ENCODE measurements at places on chromosomes 3 and 15.

GRCh38 chr15:84840741-84841429, 23.7 kb downstream of the ALPK3 start:
- peak; percentile 44 for DNase-seq

DNA sequence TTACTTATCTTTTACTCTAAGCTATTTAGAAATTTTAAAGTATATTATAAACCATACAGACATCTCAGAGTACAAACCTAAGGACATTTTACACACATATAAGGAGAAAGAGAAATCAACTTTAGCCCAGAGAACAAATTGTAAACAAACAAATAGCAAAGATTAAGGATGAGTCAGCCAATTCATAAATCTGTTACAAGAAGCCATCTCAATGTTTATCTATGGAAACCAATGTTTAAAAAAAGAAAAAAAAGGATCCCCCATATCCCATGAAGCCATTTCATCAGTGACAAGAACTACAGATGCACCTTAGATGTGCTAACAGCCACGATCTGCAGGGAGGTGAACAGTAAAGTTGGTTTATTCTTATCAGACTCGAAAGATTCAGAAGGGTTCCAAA, 437.1 kb downstream of the SHQ1 start:
- DNase-seq: no peak

DNA sequence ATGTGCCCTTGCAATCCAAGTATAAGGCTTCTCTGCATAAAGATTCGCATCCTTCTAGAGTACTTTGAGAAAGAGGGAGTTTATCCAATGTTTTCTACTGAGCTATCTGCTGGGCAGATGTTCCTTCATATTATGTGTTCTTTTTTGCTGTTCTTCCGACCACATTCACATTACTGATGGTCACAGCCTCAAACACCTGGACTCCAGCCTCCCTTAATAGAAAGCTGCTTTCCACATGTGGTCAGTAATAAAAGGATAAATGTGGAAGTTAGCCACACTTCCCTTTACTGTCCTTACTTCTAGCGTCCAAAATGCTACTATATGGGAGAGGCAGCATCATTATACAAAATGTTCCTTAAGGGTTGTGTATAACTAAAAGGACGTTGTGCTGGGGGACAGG, 116.9 kb downstream of the CD47 start:
- DNase-seq: no peak

DNA sequence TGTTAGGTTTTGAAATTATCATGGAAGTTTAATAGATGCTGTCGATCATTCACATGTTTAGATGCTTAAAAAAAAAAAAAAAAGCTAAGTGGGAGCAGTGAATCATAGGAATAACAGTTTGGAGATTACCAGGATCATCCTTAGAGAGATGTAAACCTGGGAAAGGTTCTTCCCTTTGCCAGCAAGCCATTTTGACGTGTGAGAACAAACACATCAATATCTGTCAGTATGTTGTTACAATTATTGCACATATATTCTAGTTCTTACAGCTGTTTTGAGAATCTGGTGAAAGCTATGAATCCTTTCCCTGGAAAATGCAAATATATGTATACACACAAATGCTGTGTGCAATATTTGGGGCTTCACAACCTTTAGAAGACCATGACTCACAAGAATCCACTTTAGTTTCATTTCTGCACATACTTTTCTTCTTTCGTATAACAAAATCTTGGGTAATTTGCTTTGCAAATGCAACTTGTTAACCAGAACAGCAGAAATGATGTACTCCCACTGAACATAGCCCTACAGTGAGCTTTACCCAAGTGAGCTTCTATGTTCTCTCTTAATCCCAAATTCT, 12.0 kb downstream of the NFKBIZ start:
- DNase-seq: no peak

DNA sequence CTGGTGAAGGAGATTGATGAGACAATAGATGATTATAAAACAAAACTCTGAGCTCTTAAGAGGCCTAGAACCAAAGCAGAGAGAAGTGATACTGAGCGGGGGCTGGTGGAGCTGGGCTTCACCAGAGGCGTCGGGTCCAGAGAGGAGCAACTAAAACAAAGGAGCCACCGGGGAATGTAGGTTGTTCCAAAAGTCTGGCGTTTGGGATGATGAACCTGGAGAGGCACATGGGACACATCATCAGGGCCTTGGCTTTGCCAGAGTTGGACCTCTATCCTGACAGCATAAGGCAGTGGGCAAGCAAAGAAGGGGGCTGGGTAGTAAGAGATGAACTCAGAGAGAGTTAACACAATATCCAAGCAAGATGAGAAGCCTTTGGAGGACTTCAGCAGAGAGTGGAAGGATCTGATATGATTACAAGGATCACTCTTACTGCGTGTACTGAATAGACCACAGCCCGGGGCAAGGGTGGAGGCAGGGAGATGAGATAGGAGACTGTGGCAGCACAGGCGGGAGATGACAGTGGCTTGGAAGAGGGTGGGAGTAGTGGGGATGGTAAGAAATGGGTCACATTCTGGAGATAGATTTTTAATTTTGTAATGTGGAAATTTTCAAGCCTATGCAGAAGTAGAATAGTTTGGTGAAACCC, 36.0 kb upstream of the RASA2 start:
- DNase-seq: no peak

DNA sequence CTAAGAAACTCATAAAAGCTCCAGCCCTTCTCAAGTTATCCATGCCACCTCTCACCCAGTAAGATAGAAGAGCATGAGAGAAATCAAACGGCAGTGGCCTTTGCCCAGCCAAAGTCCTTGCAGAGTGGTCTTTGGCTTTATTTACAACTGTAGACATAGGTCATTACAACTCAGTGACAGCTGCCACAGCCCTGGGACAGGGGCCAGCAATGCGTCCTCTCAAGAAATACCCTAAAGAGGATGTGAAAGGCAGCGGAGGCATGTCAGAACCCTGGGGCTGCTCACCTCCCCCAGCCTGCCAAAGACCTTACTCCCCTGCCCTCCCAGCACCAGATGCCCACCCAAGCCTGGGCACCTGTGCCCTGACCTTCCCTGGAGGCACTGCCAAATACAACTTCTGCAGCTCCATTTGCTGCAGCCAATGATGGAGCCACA, 6.3 kb downstream of the ACAA1 start:
- no peak for DNase-seq

- DNase-seq: no peak
These were observed 29.8 kb upstream of the PLSCR1 start for GRCh38 chr3:146574173-146574572.

- peak; percentile 58 for DNase-seq
These were observed 1264.3 kb upstream of the ALCAM start for GRCh38 chr3:104102386-104102785.

DNA sequence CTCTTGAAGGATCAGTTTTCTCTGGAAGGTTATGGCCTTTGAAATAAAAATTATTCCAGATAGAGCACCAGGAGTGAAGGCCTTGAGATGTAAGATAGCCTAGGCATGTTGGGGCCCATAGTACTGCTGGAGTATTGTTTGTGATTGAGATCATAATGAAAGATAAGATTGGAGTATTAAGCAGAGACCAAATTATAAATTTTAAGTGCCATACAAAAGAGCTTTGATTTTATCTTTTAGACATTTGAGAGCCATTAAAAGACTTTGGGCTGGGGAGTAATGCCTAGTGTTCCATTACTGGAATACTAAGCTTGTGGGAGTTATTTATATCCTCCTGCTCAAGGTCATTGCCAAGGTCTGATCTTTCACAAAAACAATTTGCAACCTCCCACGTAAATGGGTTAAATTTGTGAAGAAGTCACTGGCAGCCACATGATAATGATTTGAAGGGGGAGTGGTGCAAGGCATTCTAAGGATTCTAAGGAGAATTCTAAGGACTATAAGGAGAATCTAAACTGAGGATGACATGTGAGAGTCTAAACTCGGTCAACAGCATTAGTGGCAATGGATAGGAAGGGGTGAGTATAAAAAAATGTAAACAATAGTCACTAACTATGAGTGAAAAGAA, 12.8 kb downstream of the ELL3 start:
- no peak for DNase-seq

DNA sequence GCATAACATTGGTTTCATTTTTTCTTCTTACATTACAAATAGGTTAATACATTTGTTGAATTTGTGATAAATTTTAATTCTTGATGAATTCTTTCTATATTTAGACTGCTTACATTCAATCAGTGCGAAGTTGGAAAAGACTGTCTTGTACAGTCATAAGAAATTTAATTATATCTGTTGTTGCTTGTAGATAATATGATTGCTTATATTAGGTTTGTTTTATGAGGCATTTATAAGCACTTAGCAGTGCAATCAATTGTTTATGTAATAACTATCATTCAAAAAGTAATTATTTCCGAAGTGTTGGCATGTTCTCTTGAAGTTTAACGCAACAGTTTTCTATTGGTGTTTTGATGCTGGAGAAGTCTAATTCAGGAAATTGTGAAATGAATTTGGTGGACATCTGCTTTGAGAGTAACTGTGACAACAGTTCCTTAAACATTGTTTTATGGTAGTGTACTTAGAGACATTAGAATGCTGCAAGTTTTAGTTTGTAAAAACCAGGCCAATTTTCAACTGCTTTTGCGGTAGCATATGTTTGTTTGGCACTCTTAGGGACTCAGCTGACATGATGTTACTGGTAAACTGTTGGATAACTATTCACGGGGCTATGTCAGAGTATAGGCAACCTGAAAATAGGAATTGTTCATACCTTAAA, 99.7 kb downstream of the NAALADL2 start:
- no peak for DNase-seq

DNA sequence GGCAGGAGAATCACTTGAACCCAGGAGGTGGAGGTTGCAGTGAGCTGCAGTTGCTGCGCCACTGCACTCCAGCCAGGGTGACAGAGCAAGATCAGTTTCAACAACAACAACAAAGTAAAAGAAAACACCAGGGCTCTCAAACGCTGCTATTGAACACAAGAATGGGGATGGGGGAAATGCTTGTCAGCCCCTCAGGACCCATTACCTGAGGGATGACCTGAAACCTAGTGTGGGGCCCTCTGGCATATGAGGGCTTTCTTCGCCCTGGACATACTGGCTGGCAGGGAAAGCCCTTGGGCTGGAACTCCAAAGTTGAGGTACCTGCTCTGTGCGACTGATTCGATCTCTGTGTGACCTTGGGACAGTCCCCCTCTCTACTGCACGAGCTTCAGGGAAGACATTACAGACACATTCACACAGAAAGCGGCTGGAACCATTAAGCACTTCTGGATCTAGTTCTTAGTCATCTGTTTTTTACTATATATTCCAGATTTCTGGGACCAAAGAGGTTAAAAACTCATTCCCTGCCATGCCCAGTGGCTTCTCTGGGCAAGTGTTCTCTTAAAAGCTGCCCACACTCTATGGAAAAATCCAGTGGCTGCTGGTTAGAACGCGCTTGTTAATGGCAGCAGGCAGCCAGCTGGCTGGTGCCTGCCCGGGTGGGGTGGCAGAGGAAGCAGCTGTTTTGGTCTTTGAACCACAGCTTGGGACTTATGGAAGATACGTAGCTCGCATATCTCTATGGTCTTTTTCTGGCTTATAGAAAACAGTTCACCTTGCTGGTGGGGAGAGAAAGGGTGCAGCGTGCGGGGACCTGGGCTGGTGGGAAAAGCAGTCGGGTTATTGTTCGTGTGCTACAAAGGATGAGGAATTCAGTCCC, 57.2 kb downstream of the ATP1B3 start:
- DNase-seq: no peak

GRCh38 chr3:11037241-11037873, 44.8 kb downstream of the SLC6A1 start:
- no peak for DNase-seq

- DNase-seq: no peak
These were observed 79.1 kb upstream of the ABI3BP start for GRCh38 chr3:101072300-101072699.

DNA sequence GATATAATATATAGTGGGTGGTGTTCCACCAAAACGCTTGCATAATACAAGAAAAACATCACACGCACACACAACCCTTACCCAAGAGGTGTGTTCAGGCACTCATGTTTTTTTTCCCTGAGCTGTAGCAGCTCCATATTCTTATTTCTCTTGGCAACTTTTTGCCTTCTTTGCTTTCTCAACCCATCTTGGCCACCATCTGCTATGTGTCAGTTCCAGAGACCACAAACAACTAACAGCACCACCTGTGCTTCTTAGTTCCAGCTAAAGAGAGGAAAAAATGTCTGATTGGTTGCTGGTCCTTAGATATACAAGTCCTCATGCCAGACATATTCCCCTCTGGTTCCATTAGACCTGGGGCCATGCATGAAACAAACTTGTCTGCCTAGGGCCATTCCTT, 11.9 kb downstream of the ACTC1 start:
- DNase-seq: no peak

- DNase-seq: no peak
These were observed 43.7 kb downstream of the MECOM start for GRCh38 chr3:169619793-169620192.

All from HT1080 (cell line).